ENCODE measurements at places on chromosomes 1 and 21.
A peak's percentile ranks its signal among the peaks of the same experiment; 100 is the strongest.

- no peak for DNase-seq
Observed at GRCh38 chr1:164561007-164561406, 2.0 kb downstream of the PBX1 start.

- DNase-seq: no peak
Observed at GRCh38 chr1:212613440-212614335, 5.1 kb downstream of the ATF3 start.

GRCh38 chr1:181178241-181178879 is 89.9 kb downstream of the IER5 start:
- peak; percentile 53 for DNase-seq

GRCh38 chr1:83854456-83854855 is 144.5 kb downstream of the TTLL7 start:
- no peak for DNase-seq
